Forelimb muscle (tissue), 1 donor: ENCODE measurements at places on chromosomes 1 and 21. TPM values are rescaled to one million over a fixed set of nuclear protein-coding genes. Genes with fewer than 3 reads are reported as not detected.
A peak's percentile ranks its signal among the peaks of the same experiment; 100 is the strongest.

DNA sequence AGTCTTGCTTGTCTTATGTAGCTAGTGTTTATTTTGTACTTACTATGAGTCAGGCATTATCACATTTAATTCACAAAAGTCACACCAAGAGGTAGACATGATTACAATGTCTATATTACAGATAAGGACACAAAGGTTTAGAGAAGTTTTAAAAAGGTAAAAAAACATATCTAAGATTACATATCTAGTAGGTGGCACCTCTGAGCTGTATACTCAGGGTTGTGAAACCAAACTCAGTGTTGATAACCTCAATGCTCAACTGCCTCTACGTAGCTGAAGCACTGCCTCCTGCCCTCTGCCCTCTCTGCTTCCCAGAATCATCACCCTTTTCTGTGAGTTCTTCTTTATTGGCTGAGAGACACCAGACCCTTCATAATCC is 431.3 kb downstream of the DISC1 start:
- no peak for DNase-seq

DNA sequence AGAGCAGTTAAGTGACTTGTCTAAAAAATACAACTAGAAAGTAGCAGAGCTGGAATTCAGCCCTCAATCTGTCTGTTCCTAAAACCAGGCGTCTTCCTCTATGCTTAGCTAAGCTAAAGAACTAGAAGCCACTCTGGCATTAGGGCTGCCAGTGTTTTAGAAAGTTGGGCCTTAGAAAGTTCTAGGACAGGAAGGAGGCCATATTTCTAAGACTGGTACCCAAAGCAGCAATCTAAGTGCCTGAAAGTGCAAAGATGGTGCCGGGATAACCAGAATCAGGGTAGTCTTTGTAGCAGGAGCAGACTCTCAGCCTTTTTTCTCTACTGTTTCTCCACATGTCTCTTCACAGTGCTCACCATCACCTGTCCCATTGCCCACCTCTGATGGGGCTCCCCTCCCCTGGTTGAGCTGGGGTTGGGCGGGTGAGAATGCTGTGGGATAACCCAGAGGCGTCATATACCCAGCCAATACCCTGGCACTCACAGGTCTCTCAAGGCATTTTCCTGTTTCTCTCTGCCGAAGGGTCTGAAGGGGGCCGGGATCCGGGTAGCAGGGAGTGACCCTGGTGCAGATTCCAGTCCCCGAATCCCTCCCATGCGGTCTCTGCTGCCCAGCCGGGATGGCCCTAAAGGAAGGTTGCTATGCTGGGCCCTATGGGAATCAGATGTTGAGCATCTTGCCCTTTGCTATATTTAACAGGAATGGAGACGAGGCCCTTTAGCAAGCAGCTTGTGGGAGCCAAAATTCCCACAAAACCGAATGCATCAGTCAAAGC is 1.1 kb upstream of the RCSD1 start:
- no peak for DNase-seq

DNA sequence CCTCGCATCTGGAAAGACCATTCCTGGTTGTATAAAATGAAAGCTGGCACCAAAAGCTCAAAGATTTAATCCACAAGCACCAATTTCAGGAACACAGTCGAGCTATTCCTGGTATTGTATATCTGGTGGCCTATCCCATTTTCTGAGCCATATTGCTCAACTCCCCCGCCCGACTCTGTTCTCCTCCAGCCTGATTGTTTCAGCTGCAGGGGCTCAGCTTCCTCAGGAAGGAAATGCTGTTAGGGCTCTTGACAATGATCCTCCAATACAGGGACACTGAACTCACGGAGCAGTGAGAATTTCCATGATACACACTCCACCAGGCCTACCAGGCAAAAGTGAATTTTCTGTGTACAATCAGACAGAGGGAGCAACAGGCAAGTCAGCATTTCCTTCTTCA is 16.9 kb upstream of the TDRD10 start:
- DNase-seq, result no peak

- no peak for DNase-seq
These were observed 59.5 kb downstream of the ACBD3 start for GRCh38 chr1:226126824-226127569.

DNA sequence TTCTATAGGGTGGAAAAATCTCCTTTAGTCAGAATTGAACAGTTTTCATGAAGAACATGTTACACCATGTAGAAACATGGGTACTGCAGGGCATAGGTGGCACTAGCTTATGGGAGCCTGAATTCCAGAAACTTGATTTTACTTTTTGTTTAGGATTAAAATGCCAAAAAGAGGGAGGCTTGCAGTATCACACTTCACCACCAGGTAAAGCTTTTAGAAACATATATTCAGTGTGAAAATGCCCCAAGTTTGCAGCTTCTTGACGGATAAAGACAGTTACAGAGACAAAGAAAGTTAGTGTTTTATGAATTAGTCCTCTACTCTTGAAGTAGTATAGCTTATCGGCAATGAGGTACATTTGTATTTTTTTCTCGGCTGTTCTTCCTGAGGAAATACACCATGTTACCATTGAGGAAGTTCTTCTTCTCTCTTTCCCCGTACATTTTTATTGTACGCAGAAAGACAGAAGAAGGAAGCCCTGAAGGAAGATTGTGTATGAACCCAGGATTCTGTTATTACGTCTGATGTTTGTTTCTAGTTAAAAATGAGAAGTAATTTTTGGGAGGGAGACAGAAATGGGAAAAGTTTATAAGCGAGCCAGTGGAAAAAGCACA is 66.1 kb downstream of the PBX1 start:
- DNase-seq, result no peak

DNA sequence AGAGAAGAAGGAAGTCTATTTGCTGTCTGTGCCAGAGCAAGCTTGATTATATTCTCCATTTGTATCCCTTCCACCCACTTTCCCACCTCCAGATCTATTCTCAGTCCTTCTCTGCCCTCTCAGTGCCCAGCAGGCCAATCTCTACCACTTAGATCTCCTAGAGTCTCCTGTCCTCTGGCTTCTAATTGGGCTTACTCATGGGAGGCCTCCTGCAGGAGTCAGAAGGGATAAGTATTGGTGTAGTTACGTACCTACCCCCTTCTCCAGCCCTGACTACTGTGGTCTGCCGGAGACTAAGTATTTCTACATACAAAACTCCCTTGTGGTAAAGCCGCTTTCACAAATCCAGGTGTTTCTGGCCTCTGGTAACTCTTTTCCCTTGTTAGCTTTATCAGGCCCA is 221.2 kb downstream of the PTGER3 start:
- DNase-seq, result no peak

DNA sequence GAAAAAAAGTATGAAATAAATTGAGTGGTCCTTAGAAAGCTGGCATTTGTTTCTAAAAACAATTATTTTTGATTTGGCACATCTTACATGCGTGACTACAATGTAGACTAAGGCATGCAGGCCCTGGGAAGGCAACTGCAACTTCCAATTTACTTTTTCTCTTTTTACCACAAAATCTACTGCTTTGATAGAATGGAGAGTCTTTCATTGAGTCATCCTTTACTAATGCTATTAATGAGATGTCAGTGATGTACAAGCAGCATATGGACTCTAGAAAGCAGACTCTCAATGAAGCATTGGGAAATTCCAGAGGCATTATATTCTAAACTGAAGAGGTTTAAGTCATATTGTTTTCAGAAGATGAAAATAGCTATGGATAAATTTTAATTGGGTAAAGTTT is 29.6 kb upstream of the PRRX1 start:
- no peak for DNase-seq

- DNase-seq, result no peak
These were observed 11.0 kb downstream of the JAK1 start for GRCh38 chr1:64955097-64956009.

- DNase-seq, result no peak
These were observed 2.0 kb downstream of the SV2A start for GRCh38 chr1:149915429-149916192.

- peak; percentile 81 for DNase-seq
These were observed 110.9 kb downstream of the RGL1 start for GRCh38 chr1:183915625-183916510.

GRCh38 chr1:111294390-111294789 is 3.7 kb downstream of the CHIA start:
- no peak for DNase-seq

- no peak for DNase-seq
These were observed 23.3 kb downstream of the CYP2J2 start for GRCh38 chr1:59903141-59903754.

DNA sequence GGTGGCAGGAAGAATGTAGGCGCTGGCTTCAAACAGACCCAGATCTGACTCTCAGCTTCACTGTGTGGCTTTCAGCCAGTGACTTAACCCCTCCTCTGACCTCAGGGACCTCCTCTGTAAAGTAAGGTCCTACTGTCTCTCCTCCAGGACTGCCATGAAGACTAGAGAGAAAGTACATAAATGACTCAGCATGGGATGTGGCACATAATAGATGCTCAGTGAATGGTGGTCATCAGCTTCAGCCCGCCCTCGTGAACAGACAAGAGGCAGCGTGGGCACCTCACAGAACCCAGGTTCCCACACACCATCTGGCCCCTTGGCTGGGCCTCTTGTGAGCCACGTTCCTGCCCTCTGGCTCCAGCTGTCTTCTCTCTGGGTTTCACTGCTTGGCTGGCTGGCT is 126.0 kb downstream of the SYF2 start:
- no peak for DNase-seq

GRCh38 chr1:5637171-5637570 is 355.1 kb downstream of the NPHP4 start:
- no peak for DNase-seq

DNA sequence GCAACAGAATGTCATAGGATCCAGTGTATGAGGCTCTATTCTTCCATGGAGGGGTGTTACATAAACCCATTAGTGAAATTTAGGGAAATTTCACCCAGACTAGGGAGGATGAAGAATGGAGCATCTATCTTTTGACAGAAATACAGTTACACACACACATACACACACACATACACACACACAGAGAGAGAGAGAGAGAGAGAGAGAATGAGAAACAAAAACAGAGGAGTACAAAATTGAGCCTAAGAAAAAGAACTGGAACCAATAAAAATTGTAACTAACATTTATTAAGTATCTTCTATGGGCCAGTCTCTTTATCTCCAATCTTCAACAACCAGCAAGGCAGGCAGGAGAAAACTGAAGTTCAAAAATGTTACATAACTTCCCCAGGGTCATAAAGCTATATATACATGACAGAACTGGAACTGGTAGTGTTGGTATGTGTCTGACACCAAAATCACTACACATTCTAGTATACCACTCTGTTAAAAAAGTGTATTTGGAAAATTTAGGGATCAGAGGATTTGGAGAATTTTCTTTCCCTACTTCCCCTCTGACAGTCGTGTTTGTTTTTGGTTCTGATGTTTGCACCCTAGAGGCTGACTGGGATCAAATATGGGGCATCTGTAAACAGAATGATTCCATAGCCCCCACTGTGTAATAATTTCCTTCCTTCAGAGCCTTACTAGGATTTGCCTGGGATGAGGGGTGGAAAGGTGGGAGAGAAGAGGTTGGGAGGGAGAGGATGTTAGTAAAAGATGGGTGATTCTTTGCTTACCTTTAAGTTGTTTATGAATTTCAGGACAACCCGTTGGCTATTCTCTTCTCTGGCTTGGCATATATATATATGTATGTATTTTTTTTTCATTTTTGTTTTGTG is 1.0 kb upstream of the ZFYVE9 start:
- DNase-seq, result no peak

- no peak for DNase-seq
These were observed 17.9 kb downstream of the PLXNA2 start for GRCh38 chr1:208225954-208226937.

DNA sequence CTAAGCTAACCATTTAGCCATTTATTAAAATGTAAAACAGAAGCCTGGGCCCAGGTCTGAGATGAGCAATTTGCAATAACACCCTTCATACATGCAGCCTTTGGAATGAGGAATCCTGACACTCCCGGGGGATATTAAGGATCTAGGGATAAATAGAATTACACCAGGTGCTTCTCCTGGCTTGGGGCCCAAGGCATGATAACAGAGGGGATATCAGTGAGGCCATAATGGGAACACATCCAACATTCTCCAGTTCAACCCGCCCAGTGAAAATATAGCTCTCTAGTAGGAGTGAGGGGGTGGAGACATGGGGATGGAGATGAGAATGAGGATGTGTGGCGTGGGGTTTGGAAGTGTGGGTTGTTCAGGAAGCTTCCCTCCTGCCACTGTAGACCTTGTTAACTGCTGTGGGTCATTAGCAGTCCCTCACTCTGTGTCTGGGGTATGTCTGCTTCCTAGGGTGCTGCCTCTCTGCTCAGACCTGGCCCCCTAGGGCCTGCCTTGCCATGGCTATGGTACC is 57.9 kb upstream of the KANK4 start:
- DNase-seq, result no peak

GRCh38 chr1:215719552-215719951 is 152.4 kb downstream of the KCTD3 start:
- no peak for DNase-seq

GRCh38 chr1:221905802-221906201 is 163.9 kb upstream of the DUSP10 start:
- DNase-seq, result no peak

- DNase-seq, result no peak
These were observed 86.8 kb downstream of the LRRC8C start for GRCh38 chr1:89719502-89720306.

DNA sequence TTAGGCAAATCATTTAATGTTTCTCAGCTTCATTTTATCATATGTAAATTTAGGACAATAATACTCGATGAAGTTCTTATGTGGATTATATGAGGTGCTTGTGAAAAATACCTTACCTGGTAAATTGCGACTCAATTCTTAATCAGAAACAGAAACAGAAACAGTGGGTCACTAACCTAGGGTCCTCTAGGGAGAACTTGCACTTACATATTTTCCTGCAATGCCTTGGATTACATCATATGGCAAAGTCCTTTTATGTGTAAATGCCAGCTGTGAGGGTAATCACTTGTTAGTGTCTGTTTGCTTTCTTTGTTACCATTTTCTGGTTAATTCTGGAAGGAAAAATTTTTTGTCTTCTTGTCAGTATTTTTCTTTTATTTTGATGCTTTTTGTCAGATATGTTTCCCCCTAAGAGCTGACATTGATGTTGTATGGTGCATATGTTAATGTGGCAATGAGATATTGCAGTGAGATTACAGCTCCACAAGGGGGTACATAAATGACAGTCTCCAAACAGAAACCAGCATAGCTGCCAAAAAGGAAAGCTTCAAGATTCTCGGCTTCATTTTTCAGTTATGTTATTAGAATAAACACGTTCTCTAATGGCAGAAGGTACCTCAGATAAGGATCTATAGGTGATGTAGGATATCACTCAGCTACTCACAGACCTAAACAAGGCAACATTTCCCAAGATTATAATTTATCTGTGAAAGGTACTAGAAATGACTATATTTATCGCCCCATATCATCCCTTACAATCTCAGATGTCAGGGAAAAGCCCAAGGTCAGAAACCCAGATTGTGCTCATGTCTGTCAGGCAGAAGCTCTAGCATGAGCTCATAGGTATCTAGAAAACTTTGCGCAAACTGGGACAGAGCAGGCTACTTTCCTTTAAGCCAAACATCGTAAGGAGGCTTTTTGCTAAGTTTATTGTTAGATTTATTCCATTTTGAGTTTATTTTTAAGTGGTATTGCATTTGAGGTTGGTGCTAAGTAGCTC is 119.9 kb downstream of the FASLG start:
- DNase-seq, result no peak

GRCh38 chr1:151416231-151416630 is 16.9 kb downstream of the PSMB4 start:
- no peak for DNase-seq

Gene THEM5
- polyA plus RNA-seq, result 0.56 TPM

Gene MROH9
- not detected for polyA plus RNA-seq

Gene SH3BGR
- 201 TPM for polyA plus RNA-seq

Gene ETNK2
- polyA plus RNA-seq, result 2.4 TPM

Gene TRNP1
- polyA plus RNA-seq, result 0.96 TPM

Gene FNDC5
- 194 TPM for polyA plus RNA-seq

Gene KRTAP19-3
- not detected for polyA plus RNA-seq

Gene TCHHL1
- polyA plus RNA-seq, result not detected

Gene KLHDC9
- polyA plus RNA-seq, result 0.57 TPM
